ENCODE measurements at places on chromosomes 2 and 18. TPM values are rescaled to one million over a fixed set of nuclear protein-coding genes. Genes with fewer than 3 reads are reported as not detected.

CFAP210 gene
- 0.03 TPM for polyA plus RNA-seq

SCN2A gene
- 0.25 TPM for polyA plus RNA-seq

CYP1B1 gene
- polyA plus RNA-seq = 1.3 TPM

PROKR1 gene
- polyA plus RNA-seq = 1.3 TPM

VIT gene
- polyA plus RNA-seq = not detected

HTR2B gene
- polyA plus RNA-seq = not detected

ZDBF2 gene
- polyA plus RNA-seq = 1.5 TPM

All from H1 (cell line).